CD4-positive, alpha-beta memory T cell (primary cell): ENCODE measurements at places on chromosomes 16 and 17. TPM values are rescaled to one million over a fixed set of nuclear protein-coding genes. Genes with fewer than 3 reads are reported as not detected.

DNA sequence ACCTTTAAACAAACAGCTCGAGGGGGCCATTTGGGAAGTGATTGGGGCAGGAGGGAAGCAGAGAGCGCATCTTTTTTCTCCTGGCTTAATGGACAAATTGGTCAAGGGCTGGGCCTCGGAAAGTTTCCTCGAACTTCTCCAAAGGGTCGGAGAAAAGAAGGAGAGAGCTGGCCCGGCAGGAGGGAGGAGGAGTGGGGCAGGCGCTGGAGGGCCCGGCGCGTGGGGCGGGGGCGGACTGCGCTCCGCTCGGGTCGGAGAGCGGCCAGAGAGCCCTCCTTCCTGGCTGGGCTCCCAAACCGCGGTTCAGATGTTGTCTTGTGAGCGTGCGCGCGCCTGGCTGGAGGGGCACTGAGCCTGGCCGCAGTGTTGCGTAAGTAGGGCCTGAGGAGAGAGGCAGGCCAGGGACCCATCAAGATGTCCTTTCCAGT is 1.2 kb downstream of the MMP2 start:
- no peaks in the 10 kb centered on the region for H3K36me3 ChIP-seq
- no peak for DNase-seq
- H3K27ac ChIP-seq, result no peak overlapping the region
- peaks cover 3% of the 10 kb centered on the region for H3K27me3 ChIP-seq
- H3K4me3 ChIP-seq, result no peak overlapping the region

DNA sequence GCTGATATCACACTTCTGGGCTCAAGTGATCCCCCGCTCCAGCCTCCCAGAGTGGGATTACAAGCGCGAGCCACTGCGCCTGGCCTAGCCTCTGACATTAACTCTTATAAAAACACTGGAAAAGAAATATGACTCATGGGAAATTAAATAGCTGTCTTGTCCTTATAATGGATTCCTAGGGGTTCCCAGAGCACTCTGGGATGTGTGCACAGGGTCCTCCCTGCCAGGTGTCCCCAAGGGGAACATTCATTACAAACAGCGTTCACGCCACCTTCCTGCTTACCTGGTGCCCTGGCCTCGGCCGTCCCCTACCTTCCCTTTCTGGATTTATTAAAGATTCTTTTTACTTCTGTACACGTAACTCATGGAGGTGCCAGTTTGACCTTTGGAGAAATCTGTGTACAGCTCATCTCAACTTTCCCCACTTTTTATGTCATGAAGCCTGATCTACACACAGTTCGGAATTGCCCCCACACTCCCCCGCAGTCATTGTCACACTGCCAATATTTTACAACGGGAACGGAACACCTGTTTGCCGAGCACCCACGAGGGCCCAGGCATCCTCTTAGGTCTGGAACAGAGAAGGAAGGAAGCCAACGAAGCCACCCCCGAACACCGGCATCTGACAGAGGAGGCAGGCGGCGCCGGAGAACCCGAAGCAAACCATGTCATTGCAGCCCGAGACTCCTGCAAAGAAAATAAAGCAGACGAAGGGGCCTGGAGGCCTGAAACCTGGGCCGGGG is 39.7 kb upstream of the MEAK7 start:
- H3K27ac ChIP-seq, result peak overlapping the region; percentile 1
- H3K27me3 ChIP-seq, result no peaks in the 10 kb centered on the region
- no peaks in the 10 kb centered on the region for H3K36me3 ChIP-seq
- no peak for DNase-seq

- peak overlapping the region; percentile 85 for H3K27ac ChIP-seq
- H3K36me3 ChIP-seq, result peaks cover 41% of the 10 kb centered on the region
These were observed 705 bp downstream of the KRABD2 start for GRCh38 chr17:8375738-8376259.

- no peak for DNase-seq
- H3K4me3 ChIP-seq, result no peak overlapping the region
- no peaks in the 10 kb centered on the region for H3K4me1 ChIP-seq
- no peaks in the 10 kb centered on the region for H3K27me3 ChIP-seq
- no peak overlapping the region for H3K27ac ChIP-seq
These were observed 18.7 kb upstream of the DHX8 start for GRCh38 chr17:43465049-43465448.

DNA sequence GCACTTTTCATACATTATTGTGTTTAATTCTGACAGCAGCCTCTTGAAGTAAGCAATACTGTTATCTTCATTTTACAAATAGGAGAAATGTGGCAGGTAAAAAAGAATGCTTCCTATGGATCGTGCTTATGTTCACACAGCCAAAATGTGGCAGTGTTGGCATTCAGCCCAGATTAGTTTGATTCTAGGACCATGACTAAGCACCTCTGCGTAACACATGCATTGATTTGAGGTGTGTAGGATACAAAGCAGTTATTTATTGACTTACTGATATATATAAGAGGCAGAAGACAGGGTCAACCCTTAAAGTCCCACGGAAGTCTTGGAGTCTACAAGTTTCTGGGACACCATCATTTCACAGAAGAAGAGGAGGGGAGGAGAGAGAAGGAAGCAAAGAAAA is 1144.4 kb upstream of the GOT2 start:
- no peaks in the 10 kb centered on the region for H3K27me3 ChIP-seq
- no peaks in the 10 kb centered on the region for H3K4me1 ChIP-seq
- no peak overlapping the region for H3K4me3 ChIP-seq
- no peaks in the 10 kb centered on the region for H3K36me3 ChIP-seq
- no peak overlapping the region for H3K27ac ChIP-seq

DNA sequence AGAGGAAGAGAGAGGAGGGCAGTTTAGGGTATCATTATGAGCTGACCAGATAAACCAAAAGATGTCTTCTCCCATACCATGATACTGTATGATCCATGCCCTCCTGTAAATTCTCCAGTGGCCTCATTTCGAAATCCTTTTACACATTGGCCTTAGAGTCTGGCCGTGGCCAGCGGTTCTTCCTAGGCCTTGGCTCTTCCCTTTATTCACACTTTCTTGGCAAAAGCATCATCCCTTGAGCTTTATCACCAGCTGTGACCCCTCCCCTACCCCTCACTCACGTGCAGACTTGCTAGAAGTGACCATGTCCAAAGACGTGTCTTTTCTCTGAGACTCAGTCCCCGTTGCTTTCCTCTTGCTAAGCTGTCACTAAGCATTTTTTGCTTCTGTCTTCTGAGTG is 22.8 kb downstream of the KATNIP start:
- H3K27ac ChIP-seq, result no peak overlapping the region
- H3K4me1 ChIP-seq, result no peaks in the 10 kb centered on the region
- no peaks in the 10 kb centered on the region for H3K27me3 ChIP-seq
- no peaks in the 10 kb centered on the region for H3K36me3 ChIP-seq
- H3K4me3 ChIP-seq, result no peak overlapping the region

GRCh38 chr17:66319226-66319625 is 16.8 kb downstream of the PRKCA start:
- H3K4me1 ChIP-seq, result peaks cover 6% of the 10 kb centered on the region
- no peak for DNase-seq
- no peaks in the 10 kb centered on the region for H3K36me3 ChIP-seq
- H3K27me3 ChIP-seq, result no peaks in the 10 kb centered on the region

DNA sequence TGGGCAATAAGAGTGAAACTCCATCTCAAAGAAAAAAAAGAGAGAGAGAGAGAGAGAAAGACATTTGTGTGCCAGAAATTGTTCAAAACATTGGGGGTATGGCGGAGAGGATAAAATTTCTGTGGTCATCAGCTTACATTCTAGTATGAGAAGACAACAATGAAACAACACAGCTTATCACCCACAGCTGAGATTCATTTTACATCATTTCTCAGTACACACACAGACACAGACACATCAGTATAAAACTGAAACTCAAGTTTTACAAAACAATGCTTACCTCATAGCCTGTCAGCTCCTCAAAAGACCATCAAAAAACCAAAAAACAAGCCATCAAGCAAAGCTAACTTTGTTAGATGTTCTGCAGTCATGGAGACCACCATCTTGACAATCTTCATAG is 31.4 kb upstream of the CNEP1R1 start:
- no peak for DNase-seq
- no peaks in the 10 kb centered on the region for H3K4me1 ChIP-seq
- no peaks in the 10 kb centered on the region for H3K36me3 ChIP-seq
- no peak overlapping the region for H3K27ac ChIP-seq

GRCh38 chr16:48971571-48972077 is 310.0 kb downstream of the CBLN1 start:
- H3K36me3 ChIP-seq, result no peaks in the 10 kb centered on the region
- no peak overlapping the region for H3K27ac ChIP-seq
- DNase-seq, result no peak
- no peak overlapping the region for H3K4me3 ChIP-seq
- H3K4me1 ChIP-seq, result no peaks in the 10 kb centered on the region
- no peaks in the 10 kb centered on the region for H3K27me3 ChIP-seq

- H3K27me3 ChIP-seq, result no peaks in the 10 kb centered on the region
- no peak for DNase-seq
- no peaks in the 10 kb centered on the region for H3K36me3 ChIP-seq
- H3K27ac ChIP-seq, result no peak overlapping the region
These were observed 46.4 kb downstream of the MYH11 start for GRCh38 chr16:15810411-15810810.

DNA sequence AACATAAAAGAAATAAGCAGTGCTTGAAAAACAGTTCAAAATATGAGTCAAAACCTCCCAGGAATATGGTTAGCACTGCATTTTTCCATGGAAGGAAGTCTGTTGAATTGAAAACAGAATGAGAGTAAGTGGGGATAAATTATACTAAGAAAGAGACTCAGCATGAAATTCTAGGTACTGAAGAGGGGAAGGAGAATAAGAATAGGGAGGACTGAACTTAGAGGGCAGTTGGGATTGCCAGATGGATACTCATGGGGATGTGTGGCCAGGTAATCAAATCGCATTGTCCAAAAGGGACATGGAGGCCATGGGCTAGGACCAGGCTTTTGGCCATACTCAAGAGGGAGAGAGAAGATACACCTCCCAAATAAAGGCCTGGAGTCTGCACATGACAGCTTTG is 247.9 kb downstream of the CDH13 start:
- no peaks in the 10 kb centered on the region for H3K4me1 ChIP-seq
- H3K36me3 ChIP-seq, result no peaks in the 10 kb centered on the region

DNA sequence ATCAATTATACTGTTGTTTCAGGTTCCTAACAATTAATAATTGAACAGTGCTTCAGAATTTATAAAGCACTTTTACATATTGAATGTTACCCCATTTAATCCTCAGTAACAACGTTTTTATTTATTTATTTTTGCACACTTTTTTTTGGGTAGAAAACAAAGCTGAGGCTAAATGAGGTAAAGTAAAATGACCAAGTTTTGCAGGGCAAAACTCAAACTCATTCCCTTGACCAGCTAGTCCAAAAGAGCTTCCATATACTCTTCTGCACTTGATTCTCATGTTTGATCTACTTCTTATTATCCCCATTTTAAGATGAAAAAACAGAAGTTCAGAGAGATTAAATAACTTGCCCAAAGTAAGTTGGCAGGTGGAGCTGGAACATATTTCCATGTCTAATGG is 81.1 kb upstream of the NACA2 start:
- no peaks in the 10 kb centered on the region for H3K4me1 ChIP-seq
- DNase-seq, result no peak
- no peaks in the 10 kb centered on the region for H3K27me3 ChIP-seq

DNA sequence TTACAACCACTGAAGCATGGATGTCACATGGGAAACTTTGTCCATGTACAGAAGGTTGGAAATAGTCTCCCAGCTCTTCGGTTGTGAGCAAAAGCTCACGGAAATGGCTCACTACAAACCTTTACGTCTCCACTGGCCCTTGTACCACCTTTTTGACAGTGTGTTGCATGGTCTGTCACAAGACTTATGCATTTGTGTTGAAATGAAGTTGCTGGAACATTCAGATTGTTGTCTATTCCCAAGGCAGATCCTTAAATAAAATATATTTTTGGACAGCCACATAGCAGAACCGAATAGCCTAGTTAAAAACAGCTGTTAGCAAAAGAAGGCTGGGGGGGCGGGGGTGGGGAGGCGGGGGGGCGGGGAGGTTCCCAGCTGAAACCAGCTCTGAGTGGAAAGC is 39.2 kb downstream of the KNOP1 start:
- H3K27me3 ChIP-seq, result no peaks in the 10 kb centered on the region
- DNase-seq, result no peak
- H3K27ac ChIP-seq, result no peak overlapping the region
- H3K4me1 ChIP-seq, result no peaks in the 10 kb centered on the region
- H3K36me3 ChIP-seq, result peaks cover 4% of the 10 kb centered on the region

DNA sequence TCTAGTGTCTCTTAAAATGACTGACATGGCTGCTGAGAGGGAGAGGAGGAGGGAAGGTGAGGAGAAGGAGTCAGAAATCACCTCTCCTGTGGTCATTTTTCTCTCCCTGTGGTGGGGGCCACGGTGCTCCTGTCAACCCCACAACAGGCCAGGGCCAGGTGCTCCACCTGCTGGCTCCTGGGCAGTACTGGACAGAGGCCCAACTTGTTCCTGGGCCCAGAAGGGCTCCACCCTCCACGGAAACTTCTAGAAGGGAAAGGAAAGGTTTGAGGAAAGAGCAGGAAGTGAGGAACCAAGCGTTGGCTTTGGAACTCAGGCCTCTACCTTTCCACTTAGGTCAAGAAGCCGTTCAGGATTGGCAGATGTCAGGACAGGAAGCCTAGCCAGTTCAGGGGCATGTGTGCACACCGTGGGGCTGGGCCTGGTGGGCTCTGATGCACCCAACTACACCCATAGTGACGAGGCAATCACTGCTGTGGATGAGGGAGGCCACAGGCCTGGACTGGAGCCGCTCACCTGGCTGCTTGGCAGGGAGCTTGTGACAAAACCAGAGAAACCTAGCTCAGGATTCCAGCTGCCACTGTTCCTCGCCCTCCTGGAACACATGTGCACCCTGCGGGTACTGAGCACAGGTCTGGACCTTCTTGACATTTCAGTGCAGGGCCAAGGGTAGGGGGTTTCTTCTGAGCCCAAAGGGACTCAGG is 36.1 kb downstream of the WNT3 start:
- no peaks in the 10 kb centered on the region for H3K36me3 ChIP-seq
- H3K4me1 ChIP-seq, result no peaks in the 10 kb centered on the region
- H3K27ac ChIP-seq, result no peak overlapping the region
- DNase-seq, result no peak
- no peaks in the 10 kb centered on the region for H3K27me3 ChIP-seq

Gene FGF11
- total RNA-seq, result 2.7 TPM

Gene KRTAP2-2
- total RNA-seq, result not detected

Gene CCNF
- total RNA-seq, result 4.7 TPM

Gene EVI2A
- 139 TPM for total RNA-seq

Gene GFAP
- not detected for total RNA-seq

Gene TBC1D26
- total RNA-seq, result 0.19 TPM
